Renal cortical epithelial cell (primary cell): ENCODE measurements at places on chromosomes 5 and 9.
A peak's percentile ranks its signal among the peaks of the same experiment; 100 is the strongest.

- DNase-seq = peak; percentile 37
Observed at GRCh38 chr9:105842023-105842644, 147.8 kb downstream of the TMEM38B start.

DNA sequence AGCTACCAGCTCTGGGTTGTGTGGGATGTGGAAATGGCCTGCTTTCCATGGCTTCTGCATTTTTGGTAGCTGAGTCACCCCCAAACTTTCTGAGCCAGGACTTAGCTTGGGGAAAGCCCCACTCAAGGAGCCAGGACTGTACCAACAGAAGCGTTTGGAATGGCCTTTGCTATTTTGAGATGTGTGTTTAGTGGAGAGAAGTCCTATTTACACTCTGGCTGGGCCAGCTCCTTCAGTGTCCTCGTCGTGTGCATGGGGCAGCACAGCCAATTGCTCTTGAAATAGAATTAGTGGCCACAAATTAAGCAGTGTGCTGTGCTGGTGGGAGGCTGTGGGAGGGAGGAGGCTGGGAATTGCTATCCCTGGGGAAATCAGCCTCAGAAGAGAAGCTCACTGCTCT, 51.6 kb downstream of the ENTREP1 start:
- DNase-seq = peak; percentile 96

DNA sequence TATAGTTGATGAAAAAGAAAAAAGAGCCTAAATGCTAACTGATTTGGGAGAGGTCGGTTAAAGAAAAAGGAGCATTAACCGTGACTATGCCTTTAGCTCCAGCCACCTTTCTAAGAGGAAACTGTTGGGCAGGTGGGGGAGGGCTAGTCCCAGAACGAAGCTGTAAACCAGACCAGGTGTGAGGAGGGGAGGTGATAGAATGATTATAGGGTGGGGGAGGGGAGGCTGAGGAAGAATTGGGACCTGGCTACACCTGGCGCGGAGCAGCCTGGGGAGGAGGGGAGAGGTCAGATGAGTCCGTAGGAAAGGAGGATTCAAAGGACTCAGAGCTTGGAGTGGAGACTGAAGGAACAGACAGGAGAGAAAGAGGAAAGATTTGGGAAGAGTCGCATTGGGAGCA, 73.4 kb downstream of the PHAX start:
- DNase-seq = no peak

- DNase-seq = no peak
Observed at GRCh38 chr5:179438011-179438441, 92.8 kb upstream of the ADAMTS2 start.

GRCh38 chr5:73363911-73364730, 84.5 kb downstream of the FOXD1 start:
- DNase-seq = peak; percentile 56

DNA sequence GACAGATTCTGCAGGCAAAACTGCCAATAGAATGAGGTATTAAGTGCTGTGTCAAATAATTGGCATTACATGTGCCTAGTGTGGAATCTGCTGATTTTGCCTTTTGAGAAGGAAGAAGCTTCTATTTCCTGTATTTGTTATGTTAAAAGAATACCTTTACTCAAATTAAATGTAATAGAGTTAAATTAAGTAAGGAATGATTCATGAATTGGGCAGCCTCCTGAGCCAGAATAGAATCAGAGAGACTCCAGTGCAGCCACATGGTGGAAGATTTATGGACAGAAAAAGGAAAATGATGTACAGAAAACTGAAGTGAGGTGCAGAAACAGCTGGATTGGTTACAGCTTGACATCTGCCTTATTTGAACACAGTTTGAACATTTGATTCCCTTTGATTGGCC, 464.4 kb upstream of the SEMA6A start:
- no peak for DNase-seq
